ENCODE measurements at places on chromosomes 6 and 20.

DNA sequence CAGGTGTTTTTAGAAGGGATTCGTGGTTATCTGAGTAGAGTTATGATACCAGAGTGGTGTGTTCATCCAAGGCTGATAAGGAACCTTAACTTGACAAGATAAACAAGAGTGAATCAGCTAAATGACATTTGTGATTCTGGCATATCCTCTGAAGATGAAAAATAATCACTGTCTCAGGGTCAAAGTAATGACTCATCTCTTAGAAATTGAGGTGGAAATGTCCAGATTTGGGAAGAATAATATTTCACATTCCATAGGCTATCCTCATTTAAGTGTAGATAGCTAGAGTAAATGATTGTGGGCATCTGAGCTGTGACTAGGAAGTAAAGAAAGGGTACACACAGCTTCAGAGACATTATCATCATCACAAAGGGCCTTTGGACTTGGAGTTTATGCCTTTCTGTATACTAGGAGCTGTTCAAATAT is 255.7 kb downstream of the GJA1 start:
- no peak for DNase-seq

DNA sequence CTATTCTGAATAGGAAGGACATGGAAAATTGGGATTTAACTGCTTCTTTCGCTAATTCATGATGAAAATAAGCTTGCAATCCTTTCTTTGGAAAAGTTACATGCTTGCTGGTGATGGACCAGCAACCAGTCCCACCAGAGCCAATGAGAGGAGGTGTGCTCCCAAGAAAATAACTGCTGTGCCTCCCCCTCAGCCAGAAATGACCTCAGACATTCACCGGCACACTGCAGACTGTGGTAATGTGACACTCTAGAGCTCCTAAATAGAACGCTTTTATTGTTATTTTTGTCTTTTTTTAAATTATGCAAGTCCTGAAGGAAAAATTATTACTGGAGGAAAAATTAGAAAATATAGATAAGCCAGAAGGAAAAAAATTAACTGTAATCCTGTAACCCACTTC is 2.6 kb downstream of the PYGB start:
- no peak for DNase-seq

GRCh38 chr6:121540210-121540609 is 104.8 kb downstream of the GJA1 start:
- DNase-seq = no peak

DNA sequence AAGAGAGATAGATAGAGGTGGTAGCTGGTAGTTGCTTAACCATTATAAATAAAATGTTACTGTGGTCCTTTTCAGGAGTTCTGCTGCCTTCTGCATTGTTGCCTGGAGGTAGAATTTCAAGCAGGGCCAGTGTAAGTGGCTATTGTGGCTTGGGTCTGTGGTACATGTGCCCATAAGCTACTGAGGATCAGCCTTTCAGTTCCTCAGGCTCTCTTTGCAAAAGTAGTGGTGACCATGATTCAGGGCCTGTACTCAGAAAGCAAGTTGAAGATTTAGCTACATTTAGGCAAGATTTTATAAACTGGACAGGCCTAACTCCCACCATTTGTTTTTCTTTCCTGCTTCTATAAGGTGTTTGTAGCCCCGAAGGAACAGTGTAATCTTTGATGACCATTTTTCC is 199.0 kb downstream of the PDE7B start:
- no peak for DNase-seq

DNA sequence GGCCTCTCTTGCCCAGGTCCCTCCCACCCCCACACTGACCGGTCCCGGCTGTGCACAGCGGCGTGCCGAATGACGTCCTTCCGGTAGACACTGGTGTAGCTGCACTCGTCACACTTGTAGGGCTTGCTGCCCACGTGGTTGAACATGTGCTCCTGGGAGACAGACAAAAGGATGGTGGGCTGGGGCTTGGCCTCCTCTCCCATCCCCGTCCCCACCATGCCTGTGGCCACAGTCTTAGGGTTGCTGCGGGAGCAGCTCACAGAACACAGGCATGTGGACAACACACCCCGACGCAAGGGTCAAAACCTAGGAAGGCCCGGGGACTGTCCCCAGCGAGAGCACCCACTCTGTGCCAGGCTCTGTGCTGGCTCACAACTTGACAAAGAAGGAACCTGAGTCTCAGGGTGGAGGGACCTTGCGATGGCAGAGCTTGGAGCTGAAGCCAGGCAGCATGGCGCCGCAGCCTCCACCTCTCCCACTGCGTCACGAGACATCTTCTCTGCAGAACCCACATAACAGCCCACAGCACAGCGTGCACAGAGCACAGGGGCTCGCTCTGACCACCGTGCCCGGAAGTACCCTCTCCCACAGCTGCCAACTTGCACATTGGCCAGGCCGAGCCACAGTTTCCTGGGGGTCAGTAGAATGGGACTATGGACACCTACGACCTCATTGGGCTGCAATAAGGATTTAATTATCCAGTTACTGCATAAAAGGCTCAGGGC is 9.8 kb downstream of the ZNF335 start:
- DNase-seq = no peak

GRCh38 chr6:155303361-155303870 is 10.9 kb downstream of the TFB1M start:
- DNase-seq = no peak

GRCh38 chr20:5221061-5221430 is 94.2 kb downstream of the CDS2 start:
- no peak for DNase-seq

DNA sequence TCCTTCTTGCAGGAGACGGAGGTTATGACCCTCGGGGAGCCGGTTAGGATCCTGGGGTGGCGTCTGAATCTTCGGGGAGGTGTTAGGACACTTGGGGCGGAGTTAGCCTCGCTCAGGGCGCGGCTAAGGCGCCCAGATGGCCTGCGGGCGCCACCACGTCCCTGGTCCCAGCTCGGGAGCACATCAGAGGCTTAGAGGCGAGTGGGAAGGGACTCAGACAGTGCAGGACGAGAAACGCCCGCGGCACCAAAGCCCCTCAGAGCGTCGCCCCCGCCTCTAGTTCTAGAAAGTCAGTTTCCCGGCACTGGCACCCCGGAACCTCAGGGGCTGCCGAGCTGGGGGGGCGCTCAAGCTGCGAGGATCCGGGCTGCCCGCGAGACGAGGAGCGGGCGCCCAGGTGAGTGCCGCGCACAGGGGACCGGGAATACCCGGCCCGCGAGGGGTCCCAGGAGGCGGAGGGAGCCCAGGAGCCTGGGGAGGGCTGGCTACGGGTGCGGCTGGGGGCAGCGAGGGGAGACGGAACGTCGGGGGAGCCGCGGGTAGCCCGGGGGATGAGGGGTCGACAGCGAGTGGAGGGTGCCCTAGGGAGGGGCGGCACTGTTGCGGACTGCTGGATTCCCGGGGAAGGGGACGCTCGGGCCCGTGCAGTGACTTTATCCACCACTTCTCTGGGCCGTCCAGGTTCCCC is at the start of gene HCK:
Gene HCK, plus strand, starts transcription at position 153 of the 688 bp plus-strand sequence.
- DNase-seq = no peak

DNA sequence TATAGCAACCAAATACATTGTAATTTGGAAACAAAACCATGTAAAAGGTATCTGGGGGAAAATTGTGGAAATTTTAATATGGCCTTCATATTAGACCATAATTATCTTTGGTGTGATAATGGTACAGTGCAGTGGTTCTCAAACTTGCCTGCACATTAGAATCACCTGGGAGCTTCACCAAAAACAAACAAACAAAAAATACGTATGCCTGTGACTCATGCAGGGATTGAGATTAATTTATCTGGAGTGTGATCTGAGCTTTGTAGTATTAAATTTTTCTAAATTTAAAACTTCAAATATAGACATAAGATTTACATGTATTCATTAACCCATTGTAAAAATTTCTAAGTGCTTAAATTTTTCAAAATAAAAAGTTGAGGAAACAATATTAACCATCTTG is 31.5 kb downstream of the ARHGAP18 start:
- no peak for DNase-seq

DNA sequence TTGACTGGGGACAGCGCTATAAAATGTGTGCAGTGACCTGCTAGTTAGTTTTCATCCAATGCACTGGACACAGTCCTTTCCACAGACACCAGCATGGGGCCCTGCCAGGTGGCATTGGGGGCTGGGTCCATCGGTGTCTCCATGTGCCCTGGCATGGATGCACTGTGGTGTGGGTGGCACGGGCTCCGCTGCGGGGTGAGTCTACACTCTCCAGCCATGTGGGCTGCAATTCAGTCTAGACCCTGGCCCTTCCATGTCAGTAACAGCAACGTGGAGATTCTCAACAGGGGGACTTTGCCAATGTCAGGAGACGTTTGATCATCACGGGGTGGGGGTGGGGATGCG is 100.0 kb downstream of the RAMACL start:
- DNase-seq = no peak

GRCh38 chr20:50041246-50041873 is 58.6 kb downstream of the SNAI1 start:
- peak; percentile 56 for DNase-seq

GRCh38 chr6:37540390-37540789 is 40.7 kb upstream of the CCDC167 start:
- no peak for DNase-seq

DNA sequence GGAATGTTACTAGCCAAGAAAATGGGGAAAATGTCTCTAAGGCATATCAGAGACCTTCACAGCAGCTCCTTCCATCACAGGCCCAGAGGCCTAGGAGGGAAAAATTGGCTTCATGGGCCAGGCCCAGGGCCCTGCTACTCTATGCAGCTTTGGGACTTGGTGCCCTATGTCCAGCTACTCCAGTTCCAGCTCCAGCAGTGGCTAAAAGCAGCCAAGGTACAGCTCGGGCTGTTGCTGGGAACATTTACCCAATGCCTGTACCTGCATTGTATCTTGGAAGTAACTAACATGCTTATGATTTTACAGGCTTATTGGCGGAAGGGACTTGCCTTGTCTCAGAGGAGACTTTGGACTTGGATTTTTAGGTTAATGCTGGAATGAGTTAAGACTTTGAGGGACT is 390.6 kb downstream of the GRIK2 start:
- no peak for DNase-seq

- DNase-seq = no peak
Observed at GRCh38 chr20:61321481-61321880, 69.4 kb downstream of the CDH4 start.

GRCh38 chr20:62708591-62709536 is at the start of gene NTSR1:
NTSR1 (plus strand) TSS chr20:62708836; CDS start chr20:62709208, 372 bp downstream.
- no peak for DNase-seq

DNA sequence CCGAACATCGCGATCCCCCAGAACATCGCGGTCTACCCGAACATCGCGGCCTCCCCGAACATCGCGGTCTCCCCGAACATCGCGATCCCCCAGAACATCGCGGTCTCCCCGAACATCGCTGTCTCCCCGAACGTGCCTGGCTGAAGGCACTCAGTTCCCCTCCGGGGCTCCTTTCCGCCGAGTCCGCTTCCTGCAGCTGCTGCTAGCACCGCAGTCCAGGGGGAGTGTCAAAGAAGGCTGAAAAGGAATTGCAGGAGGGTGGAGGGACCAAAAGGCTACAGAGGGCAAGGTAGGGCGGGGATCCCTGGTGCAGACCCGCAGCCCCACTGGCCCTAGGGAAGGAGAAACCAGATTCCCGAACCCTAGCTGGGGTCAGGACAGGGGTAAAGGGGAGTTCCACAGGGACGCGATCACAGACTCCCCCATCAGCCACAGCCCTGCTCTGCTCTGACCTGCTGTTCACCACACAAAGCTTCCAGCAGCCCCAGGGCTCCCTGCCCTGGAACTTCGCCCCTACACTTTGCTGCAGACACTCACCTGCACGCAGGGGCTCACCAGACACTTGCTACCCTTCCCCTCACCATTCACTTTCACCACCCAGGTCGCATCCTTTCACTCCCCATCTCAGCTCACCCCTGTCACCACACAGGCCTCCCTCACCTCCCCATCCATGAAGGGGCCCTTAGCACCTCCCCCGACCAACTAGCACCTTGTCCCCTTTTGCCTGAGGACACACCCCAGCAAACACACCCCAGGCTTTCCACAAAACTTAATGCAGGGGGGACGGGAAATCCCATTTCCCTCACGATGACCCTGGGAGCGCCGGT is 1.7 kb downstream of the ULBP1 start:
- no peak for DNase-seq

DNA sequence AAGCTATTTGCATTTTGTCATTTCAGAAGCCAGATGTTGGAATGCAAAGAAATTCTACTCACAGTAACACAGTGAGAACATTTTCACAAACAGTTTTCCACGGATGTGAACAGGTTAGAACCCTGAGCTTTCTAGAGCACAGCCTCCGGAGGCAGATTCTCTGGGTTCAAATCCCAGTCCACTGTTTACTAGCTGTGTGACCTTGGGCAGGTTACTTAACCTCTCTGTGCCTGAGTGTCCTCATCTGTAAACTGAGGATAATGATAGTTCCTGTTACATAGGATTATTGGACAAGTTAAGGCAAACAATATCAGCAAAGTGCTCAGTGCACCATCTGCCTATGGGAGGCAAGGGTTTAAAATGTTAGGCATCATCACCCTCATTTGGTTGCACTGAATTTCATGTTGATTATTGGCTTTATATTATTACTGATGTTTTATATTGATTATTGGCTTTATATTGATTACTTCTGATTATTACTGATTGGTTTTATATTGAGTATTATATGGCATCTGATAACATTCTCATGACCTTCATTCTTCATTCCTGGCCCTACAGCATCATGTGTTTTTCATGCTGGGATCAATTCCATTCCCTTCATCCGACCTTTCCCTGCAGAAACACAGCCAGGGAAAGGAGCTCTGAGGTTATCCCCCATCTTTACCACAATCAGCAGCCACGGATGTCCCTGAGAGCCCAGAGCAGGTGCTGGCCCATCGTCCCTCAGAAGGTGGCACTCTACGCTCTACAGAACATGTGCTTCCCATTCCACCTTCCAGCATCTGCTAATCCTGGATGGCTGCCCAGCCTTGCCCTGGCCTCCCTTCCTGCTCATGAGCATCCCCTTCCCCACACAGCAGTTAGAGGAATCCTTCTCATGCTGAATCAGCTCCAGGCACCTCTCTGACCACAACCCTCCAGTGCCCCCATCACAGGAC is 283.1 kb downstream of the PREX1 start:
- no peak for DNase-seq

GRCh38 chr6:37432916-37433656 is at the start of gene CMTR1:
CMTR1 (plus strand) TSS chr6:37433221; CDS start chr6:37435630, 2,409 bp downstream.
- peak; percentile 59 for DNase-seq

DNA sequence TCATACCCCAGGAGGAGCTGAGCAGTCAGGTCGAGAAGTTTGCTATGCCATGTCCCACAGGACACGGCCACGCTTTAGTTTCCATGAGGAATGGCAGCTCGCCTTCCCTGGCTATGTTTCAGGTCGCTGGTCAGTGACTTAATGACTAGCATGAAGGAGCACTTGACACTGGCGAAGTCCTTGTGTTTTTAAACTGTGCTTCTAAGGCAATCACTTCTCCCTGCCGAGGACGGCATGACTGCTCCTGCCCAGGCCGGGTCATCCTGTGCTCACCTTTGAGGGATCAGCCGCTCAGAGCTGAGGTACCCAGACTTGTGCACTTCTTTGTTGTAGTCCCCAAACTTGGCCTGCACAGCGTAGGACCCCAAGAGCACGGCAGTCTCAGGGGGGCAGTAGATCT is 34.1 kb downstream of the EZR start:
- no peak for DNase-seq
